ENCODE measurements at places on chromosomes 6 and 20. TPM values are rescaled to one million over a fixed set of nuclear protein-coding genes. Genes with fewer than 3 reads are reported as not detected.
A peak's percentile ranks its signal among the peaks of the same experiment; 100 is the strongest.

DNA sequence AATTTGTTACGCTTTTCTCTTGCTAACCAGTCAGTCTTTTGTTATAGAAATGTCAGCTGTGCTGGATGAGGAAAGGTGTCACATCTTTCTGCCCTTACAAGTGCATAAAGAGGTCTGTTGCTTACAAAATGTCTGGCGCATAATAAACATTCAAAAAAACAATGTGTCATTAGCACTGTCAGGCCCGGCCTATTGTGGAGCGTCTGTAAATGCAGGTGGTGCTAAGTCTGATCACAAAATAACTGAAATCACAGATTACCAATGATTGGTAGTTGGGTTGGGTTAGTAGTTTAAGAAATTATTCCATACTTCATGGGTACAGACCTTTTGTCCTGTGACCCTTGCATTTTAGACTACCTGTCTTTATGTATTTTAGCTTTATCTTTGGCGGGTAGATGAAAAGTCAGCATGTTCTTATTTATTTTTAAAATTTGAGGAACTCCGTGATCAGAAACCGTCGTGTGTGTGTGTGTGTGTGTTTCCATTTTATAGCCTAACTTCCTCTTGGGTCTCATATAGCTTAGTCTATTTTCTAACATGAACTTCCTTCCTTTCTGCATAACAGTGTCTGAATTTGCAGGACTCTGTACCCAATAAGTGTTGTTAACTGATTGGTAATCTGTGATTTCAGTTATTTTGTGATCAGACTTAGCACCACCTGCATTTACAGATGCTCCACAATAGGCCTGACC lies 88.1 kb upstream of the IFNGR1 start:
- no peak for DNase-seq

The FRS3 gene
- total RNA-seq, result 5.2 TPM

DNA sequence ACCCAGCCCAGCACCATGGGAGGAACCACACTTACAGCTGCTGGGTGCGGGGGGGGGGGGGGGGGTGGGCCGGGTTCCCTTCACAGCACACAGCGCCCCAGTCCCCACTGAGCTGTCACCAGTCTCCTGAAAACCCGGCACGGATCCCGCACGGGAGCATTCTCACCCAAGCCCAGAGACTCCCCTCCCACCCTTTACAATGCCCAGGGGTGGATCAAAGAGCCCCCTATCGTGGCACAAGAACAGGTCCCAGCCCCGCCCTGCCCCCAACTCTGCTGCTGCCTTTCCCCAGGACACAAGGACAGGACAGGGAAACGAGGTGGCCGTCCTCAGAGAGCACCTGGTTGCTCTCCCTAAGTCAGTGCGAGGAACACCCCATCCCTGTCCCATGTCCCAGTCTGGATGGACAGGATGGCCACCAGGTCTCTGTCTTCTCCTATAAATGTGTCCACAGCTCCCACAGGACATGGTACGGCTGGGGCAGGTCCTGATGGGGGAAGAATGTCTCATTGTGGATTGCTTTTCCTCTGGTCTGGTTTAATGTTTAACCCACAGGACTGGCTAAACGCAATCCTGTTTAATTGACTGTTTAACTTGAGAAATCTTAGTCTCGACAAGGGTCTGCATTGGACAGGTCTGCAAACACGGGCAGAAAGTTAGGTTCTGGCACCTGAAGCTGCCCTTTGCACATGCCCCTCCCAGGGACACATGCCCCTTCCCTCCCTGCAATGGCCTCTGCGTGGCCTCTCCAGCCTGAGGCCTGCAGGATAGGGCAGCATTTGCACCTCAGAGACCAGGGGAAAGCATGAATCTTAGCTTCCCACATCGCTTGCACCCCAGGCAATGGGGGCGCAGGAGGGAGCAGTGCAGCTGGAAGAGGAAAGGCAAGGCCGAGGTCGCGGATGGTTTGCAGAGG lies 45.3 kb downstream of the DACT2 start:
- DNase-seq, result no peak

The RIPOR3 gene
- total RNA-seq, result 6.7 TPM

- DNase-seq, result no peak
Measured at GRCh38 chr6:6655805-6656251, 67.3 kb downstream of the LY86 start.

GRCh38 chr6:21085211-21085610 lies 508.3 kb upstream of the SOX4 start:
- DNase-seq, result no peak

The PLA2G7 gene
- 0.32 TPM for total RNA-seq

The NKX2-2 gene
- not detected for total RNA-seq

The TMEM74B gene
- total RNA-seq, result 6.5 TPM

GRCh38 chr20:44572551-44573500 lies 9.6 kb upstream of the PKIG start:
- peak; percentile 56 for DNase-seq

GRCh38 chr6:143038833-143039232 lies 21.9 kb upstream of the AIG1 start:
- DNase-seq, result no peak

DNA sequence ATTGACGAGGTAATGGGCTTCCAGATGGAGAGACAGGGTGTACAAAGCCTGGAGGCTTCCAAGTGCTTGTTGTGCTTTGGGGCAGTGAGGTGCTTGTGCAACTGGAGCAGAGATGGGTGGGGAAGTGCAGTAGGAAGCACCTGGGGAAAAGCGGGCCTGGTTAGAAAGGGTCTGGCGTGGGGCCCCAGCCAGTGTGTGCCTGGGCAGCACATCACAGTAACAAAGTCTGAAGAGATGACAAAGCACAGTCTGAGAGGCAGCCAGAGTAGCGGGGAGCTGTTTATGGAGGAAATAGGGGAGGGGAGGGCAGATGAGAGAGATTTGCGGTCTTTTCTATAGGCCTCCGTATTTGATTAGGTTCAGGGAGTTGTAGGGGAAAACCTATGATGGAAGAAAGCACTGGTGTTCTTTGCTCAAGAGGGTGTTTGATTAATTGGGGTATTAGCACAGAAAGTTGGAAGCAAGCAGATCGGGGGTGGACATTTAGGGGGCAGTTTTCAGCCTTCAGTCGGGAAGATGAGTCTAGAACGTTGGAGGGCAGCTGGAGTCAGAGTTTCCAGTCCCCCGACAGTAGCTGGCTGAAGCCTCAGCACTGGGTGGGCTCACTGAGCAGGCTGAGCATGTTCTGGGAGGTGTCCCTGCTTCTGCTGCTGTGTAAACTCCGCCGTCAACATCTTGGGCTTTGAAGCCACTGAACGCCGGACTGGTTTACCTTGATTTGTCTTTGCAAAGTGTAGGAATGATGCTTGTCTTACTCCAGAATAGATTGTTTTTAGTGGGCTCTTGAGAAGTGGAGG lies 15.5 kb upstream of the MROH8 start:
- no peak for DNase-seq

DNA sequence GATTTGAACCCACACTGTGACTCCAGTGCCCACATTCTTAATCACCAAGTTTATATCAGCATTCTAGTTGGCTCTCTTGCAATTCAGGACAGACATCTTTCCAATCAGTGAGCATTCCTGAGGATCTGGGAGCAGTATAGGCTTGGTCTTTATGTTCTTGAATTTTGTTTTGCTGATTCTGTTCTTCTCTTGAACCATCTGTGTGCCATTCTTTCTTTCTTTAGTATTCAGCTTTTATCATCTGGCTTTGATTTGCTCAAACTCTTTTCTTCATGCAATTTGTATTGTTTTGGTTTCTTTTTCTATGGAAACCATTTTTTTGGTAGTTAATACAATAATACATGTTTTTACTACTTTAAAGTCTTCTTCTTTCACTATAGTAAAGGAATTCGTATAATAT lies 162.4 kb downstream of the CD109 start:
- DNase-seq, result no peak

GRCh38 chr20:15333170-15333569 lies 995.8 kb upstream of the FLRT3 start:
- DNase-seq, result no peak

The RAET1L gene
- not detected for total RNA-seq

DNA sequence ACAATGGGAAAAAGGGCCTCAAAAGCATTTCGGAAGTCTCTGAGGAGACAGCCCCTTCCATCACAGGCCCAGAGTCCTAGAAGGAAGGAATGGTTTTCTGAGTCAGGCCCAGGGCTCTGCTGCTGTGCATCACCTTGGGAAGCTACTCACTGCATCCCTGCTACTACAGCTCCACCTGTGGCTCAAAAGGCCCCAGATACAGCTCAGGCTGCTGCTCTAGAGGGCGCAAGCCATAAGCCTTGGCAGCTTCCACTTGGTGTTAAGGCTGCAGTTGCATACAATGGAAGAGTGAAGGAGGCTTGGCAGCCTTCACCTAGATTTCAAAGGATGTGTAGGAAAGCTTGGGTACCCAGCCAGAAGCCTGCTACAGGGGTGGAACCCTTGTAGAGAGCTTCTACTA lies 54.8 kb downstream of the MEI4 start:
- no peak for DNase-seq

GRCh38 chr6:110882824-110883554 lies 8.4 kb downstream of the AMD1 start:
- no peak for DNase-seq

The TGM3 gene
- total RNA-seq, result not detected

The RIMS4 gene
- total RNA-seq, result 0.58 TPM

DNA sequence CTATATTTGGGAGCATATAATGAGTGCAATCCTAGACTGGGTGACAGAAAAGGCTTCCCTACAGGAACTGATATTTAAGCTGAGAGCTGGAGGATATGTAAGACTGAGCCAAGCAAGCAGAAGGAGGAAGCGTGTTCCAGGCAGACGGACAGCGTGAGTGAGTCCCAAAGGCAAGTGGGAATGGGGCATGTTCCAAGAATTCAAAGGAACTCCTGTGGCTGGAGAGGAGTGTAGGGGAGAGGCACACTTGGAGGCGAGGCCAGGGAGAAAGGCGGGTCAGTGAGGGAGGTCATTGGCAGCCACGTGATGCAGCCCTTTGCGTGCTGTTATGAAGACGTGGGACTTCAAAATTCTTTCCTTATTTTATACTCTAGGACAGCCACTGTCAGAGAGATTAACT lies 27.9 kb upstream of the SGK1 start:
- peak; percentile 41 for DNase-seq

The TRIM10 gene
- total RNA-seq, result not detected

- DNase-seq, result no peak
Measured at GRCh38 chr20:4989570-4989969, 11.7 kb downstream of the SLC23A2 start.

- no peak for DNase-seq
Measured at GRCh38 chr20:44404204-44405181, 49.0 kb downstream of the HNF4A start.

DNA sequence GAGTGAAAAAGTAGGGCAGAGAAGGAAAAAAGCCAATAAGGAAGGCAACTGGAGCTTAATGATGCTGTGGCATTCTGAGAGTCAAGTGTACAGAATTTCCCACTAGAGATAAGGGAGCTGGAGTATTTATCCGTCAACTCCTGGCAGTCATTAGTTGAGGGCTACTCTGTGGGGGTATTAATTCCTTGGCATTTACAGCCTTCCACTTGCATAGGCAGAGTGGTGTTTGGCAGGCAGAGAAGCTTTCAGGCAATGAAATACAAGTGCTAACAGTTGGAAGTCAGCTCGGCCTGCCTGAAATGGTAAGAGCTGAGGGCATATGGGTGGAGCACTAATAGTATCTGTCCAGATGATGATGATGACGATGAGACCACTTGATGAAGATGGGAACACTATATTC lies 207.3 kb upstream of the FLRT3 start:
- DNase-seq, result no peak

- DNase-seq, result no peak
Measured at GRCh38 chr20:56810141-56810540, 181.0 kb downstream of the TFAP2C start.

DNA sequence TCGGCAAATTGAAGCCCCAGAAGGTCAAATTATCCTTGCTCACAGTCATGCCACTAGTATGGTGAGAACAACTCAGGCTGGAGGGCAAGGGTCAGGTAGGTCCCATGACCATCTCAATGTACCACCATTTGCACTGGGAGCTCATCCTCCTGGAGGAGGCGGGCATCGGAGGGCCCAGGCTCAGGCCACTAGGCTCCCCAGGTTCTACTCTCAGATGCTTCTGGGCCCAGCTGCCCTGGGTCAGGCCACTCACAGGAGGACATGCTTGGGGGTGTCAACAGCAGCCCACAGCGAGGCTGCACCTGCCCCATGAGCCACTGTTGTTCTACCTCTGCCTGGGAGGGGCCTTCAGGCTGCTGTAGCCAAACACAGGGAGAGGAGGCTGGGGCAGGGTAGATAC lies 39.1 kb downstream of the NFATC2 start:
- no peak for DNase-seq

- DNase-seq, result no peak
Measured at GRCh38 chr6:147941143-147941542, 401.5 kb upstream of the SASH1 start.

The HMGA1 gene
- total RNA-seq, result 32.5 TPM

- no peak for DNase-seq
Measured at GRCh38 chr6:22418714-22419113, 121.9 kb upstream of the PRL start.

DNA sequence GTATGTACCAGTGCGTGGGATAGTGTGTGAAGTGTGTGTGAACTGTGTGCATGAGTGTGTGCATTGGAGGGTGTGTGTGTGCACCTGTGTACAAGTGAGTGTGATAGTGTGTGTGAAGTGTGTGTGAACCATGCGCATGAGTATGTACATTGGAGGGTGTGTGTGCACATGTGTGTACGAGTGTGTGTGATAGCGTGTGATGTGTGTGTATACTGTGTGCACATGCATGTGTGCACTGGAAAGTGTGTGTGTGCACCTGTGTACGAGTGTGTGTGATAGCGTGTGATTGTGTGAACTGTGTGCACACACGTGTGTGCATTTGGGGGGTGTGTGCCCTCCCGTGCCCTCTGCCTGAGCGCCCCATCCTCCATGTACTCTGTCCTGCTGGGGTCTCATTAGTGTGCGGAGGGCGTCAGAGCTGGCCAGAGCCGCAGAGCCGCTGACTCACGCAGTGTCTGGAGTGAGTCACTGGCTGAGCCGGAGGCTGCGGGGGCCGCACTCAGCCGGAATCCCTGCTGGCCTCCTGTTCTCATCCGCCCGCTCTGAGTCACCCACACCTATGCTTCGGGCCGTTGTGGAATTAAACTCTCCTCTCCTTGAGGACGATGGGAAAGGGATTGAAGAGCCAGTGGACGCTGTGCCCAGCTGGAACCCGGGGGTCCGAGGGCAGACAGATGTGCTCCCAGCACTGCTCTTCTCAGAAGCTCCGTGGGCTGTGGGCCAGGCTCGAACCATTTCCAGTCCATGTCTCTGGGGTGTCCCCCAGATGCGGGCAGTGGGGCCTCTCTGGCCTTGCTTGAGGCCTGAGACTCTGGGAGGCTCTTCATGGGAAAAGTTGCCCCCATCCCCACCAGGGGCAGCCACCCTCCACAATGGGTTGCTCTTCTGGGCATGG lies 27.3 kb upstream of the STX16 start:
- peak; percentile 79 for DNase-seq

The RSPO3 gene
- total RNA-seq, result 0.94 TPM

GRCh38 chr6:76043690-76044089 lies 28.8 kb downstream of the IMPG1 start:
- no peak for DNase-seq

DNA sequence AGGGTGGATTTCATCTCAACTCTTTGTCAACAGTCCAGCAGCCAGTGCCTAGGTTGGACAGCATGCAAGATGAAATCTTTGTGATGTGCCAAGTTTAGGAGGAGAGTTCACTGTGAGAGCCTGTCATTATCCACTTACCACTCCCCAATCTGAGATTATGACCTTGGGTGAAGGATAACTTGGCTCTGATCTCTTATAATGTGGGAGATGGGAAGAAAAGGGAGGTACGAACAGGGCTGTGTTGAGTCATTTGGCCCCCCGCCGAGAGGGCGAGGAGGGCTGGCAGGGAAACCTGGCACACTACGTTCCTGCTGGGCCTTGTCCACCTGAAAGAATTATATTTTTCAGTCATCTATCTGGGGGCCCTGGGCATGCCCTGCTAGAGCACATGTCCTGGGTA lies 35.8 kb downstream of the LAMA4 start:
- DNase-seq, result peak; percentile 72

The TAP1 gene
- 27.5 TPM for total RNA-seq

The GNL1 gene
- 32.1 TPM for total RNA-seq

Data from left cardiac atrium (tissue), 4 donors.